ENCODE measurements at places on chromosomes 5 and 9.

DNA sequence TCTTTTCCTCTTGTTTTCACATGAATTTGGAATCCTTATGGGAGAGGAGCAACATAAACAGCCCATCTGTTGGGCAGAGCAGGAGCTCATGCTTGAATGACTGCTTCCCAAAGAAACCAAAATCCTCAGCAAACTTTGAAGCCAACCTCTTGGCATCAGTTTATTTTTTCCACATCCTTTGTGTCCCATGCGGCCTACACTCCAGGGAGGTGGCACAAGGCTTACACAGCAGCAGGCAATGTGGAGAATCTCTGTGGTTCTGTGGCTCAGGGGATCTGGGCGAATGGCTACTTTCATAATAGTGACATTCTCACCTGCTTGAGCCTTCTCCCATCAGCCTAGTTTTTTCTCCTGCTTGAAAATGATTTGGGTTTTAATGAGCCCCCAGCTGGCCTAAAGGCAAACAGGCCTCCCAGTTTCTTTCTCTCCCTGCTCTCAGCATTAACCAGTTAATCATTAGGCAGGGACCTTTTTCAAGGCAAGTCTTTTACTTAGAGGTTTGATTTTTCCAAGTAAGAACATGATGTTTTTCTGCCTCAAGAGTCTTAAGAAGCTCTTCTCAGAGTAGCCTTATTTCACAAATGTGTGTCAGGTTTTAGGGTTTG is 370.3 kb downstream of the ARHGEF28 start:
- DNase-seq = no peak

DNA sequence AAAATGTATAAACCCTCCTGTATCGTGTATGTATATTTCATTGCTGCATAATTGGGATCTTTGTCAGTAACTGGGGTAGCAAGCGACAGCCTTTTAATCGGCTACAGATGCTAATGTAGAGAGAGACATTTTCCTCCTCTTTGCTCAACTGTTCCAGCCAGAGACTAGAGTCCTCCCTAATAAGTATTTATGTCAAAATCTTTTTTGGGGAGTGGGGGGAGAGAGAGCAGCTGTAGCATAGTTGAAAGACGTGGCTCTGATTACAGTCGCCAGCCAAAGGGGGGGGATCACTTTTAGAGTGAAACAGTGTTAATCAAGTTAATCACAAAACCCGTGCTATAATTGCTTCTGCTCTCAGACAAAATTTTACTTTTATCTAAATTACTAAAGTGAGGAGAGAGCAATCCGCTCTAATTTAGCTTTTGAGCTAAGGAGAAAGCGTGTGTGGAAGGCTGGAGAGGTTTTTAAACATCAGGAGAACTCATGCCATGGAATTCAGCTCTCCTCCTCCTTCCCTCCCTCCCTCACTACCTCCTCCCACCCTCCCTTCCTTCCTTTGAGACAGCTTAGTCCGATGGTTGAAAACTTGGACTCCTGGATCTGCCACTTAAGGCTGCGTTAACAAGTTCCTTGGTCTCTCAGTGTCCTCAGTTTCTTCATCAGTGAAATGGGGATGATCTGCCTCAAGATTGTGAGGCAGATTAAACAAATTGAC is 87.3 kb upstream of the ZNF618 start:
- no peak for DNase-seq

- peak; percentile 90 for DNase-seq
These were observed 19.4 kb downstream of the GBGT1 start for GRCh38 chr9:133144142-133144903.

GRCh38 chr9:105842023-105842644 is 147.8 kb downstream of the TMEM38B start:
- DNase-seq = no peak

- peak; percentile 16 for DNase-seq
These were observed 226.5 kb upstream of the MAP3K1 start for GRCh38 chr5:56588636-56589480.

All from stimulated activated CD8-positive, alpha-beta memory T cell treated with anti-CD3 and anti-CD28 coated beads, Interleukin-4, amount 100 ng/mL, for 1 hour (primary cell).